RWPE1 (cell line): ENCODE measurements at places on chromosomes 4 and X.
A peak's percentile ranks its signal among the peaks of the same experiment; 100 is the strongest.

GRCh38 chr4:73698217-73698616 lies 42.2 kb upstream of the CXCL8 start:
- peak; percentile 71 for DNase-seq

- DNase-seq = peak; percentile 77
These were observed 53.3 kb downstream of the RGS12 start for GRCh38 chr4:3346146-3346545.

DNA sequence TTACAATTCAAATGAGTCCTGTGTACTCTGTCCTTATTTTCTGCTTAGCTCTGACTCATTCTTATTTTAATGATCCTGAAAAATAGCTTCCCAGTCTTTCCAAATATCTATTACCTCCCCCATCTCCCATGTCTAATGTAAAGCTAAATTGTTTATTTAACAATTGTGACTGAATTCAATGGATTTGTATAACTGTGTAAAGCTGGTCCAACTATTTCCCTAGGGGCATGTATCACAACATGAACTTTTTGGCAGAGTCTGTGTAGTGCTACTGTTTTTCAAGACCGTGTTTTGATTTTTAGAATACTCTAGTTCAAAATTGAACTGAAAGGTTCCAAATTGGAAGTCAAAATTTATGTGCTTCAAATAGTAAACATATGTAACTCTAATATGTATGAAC lies 67.8 kb downstream of the SPCS3 start:
- DNase-seq = no peak

DNA sequence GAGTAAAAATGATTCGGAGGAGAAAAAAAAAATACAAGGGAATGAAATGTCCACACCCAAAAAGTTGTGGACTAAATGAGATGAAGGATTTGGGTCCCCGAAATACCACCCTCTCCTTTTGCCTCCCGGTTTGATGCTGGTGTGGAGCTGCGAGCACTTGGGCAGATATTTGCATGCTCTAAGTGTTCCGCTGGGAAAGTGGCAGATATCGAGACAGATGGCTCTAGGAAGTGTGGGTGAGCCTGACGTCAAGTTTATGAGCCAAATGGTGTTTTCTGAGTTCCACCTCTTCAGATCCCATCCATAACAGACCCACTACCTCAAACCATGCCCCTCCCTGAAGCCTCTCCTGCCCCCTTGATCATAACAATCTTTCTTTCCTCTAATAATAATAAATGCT lies 228.6 kb downstream of the QDPR start:
- DNase-seq = no peak

GRCh38 chrX:154348646-154349358 lies 25.6 kb downstream of the FLNA start:
- no peak for DNase-seq

- no peak for DNase-seq
These were observed 151.4 kb upstream of the USP9X start for GRCh38 chrX:40933706-40934425.

GRCh38 chr4:11566444-11567022 lies 137.8 kb upstream of the HS3ST1 start:
- no peak for DNase-seq

- no peak for DNase-seq
These were observed 756.1 kb downstream of the SH3BGRL start for GRCh38 chrX:81957900-81958545.
